ENCODE measurements at places on chromosomes 16 and 17.

GRCh38 chr16:82232806-82233205 lies 62.8 kb upstream of the MPHOSPH6 start:
- DNase-seq = no peak

DNA sequence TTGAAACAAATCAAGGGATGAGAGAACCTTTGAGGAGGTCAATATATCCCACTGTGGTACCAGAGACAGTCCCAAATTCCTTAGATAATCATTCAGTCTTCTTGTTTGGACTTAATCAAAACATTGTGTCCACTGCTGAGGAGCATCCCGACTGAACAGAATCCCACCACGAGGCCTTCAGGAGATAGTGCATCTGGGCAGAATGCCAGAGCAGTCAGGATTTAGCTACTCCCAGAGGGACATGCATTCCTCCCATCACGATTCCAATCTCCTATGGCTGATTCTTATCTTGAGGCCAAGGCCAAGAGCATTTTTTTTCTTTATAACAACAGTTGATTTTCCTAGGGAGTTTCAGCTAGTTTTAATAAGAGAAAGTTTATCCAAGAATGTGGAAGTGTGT lies 87.4 kb upstream of the COX10 start:
- no peak for DNase-seq

- no peak for DNase-seq
Measured at GRCh38 chr17:29126268-29126930, 53.8 kb downstream of the MYO18A start.

DNA sequence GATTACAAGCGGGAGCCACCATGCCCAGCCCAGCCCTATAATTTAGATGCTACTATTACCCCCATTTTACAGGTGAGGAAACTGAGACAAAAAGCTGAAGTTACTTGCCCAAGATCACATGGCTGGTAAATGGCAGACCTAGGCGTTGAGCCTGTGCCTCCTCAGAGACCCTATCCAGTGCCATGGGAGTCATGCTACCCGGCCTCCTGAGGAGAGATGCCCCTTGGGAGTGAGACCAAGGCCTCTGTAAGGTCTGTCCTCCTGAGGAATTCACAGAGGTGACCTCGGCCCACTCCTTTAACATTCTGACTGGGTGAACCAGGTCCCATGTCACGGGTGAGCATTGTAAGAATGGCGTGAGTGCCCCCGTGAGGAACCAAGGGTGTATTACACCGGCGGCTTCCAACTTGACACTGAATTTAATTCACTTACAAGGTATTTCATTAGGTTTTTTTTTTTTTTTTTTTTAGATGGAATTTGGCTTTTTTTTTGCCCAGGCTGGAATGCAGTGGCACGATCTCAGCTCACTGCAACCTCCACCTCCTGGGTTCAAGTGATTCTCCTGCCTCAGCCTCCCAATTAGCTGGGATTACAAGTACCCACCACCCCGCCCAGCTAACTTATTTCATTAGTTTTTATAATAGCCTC lies 95.7 kb downstream of the ABCC6 start:
- DNase-seq = peak; percentile 19

GRCh38 chr16:85611444-85612190 lies 1.5 kb upstream of the GSE1 start:
- peak; percentile 41 for DNase-seq

DNA sequence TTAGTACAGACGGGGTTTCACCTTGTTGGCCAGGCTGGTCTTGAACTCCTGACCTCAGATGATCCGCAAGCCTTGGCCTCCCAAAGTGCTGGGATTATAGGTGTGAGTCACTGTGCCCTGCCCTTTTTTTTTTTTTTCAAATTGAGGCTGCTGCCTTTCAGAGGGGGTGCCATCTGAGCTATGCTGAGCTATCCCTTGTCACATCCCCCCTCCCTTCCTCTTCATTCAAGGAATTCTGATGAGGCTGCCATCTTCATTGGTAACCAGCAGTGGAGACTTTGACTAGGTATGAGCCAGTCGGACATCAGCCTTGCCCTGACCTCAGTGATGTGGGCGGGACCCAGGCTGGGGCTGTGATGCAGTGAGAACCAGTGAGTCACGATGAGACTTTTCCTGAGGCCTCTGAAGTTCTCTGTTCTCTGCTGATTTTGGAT lies 24.4 kb upstream of the GPT2 start:
- DNase-seq = no peak

DNA sequence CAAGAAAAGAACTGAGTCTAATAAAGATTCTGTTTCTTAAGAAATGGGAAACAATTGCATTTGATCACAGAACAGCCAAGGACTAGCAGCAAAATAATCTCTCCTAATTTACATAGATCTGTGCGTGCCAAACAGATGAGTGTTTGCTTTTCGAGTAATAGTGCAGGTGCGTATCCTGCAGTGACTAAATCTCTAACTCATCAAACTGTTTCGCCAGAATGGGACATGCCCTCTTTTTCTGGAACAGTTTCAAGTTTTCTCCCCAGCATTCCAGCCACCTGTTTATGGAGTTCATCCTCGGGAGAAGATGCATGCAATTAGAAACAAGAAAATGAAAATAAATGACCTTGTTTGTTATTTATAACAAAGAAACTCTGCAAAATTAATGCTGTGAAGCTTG lies 5.7 kb upstream of the TOX3 start:
- no peak for DNase-seq

DNA sequence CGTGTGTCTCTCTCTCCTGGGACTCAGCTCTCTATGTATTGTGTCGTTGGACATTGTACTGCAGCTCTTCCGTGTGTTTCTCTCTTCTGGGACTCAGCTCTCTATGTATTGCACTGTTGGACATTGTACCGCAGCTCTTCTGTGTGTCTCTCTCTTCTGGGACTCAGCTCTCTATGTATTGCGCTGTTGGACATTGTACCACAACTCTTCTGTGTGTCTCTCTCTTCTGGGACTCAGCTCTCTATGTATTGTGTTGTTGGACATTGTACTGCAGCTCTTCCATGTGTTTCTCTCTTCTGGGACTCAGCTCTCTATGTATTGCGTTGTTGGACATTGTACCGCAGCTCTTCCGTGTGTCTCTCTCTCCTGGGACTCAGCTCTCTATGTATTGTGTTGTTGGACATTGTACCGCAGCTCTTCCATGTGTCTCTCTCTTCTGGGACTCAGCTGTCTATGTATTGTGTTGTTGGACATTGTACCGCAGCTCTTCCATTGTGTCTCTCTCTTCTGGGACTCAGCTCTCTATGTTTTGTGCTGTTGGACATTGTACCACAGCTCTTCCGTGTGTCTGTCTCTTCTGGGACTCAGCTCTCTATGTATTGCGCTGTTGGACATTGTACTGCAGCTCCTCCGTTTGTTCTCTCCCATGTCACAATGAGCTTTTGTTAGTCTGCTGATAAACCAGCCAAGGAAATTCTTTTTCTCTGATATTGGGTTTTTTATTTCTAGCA lies 84.8 kb downstream of the RPTOR start:
- DNase-seq = no peak

GRCh38 chr16:74078511-74079231 lies 217.9 kb upstream of the PSMD7 start:
- no peak for DNase-seq

DNA sequence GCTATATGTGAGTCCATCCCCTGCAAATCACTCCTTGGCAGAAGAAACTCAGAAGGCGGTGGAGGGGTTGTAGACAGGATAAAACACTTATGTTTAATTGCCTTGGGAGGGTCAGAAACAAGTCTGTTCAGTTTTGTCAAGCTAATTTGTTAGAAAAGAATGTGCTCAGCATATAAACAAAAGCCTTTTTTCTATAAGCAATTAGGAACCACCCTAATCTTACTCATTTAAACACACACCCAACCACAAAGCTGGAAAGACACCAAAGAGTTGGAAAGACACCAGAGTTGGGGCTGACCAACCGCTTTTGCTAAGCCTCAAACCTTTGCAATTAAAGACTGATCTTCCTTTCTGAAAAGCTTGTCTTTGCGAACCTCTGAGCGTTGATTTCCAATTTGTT lies 439.2 kb upstream of the ERCC4 start:
- DNase-seq = no peak

GRCh38 chr16:21260870-21261791 lies 17.0 kb downstream of the CRYM start:
- DNase-seq = peak; percentile 38

DNA sequence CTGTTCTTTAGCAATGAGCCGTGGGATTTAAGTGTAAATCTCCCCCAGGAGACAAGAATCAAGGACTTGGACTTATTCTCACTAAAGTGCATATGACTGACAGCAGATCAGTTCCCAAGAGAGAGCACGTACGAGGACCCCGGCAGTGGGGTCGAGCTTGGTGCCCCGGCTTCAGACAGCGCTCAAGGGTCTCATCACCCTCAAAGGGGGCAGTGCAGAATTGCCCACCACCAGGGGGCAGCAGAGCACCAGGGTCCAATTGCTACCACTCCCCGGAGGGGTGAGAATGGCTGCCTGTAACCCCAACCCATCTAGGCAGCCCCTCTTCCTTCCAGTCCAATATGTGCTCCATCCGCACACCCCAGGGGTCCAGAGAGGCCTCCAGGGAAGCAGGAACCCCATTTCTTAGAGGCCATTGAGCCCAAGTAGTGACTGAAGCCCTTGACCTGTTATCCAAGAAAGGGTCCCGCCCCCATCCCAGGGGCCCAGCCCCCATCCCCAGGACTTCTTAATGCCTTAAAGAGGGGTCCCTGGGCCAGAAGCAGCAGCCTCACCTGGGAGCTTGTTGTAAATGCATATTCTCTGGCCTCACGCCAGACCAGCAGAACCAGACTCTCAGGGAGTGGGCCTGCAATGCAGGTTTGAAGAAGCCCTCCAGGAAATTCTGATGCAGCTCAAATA lies 86.1 kb downstream of the ZDHHC7 start:
- no peak for DNase-seq

DNA sequence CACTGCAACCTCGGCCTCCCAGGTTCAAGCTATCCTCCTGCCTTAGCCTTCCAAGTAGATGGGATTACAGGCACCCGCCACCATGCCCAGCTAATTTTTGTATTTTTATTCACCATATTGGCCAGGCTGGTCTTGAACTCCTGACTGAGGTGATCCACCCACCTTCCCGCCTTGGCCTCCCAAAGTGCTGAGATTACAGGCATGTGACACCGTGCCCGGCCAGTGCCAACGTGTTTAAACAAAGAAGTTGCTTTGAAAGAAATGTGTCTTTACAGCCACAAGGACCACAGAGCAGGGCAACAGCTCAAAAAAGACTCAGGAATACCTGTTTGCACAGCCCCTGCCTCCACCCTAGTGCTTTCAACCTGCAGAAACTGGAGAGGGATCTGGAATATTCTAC lies 25.0 kb downstream of the ATPAF2 start:
- no peak for DNase-seq

DNA sequence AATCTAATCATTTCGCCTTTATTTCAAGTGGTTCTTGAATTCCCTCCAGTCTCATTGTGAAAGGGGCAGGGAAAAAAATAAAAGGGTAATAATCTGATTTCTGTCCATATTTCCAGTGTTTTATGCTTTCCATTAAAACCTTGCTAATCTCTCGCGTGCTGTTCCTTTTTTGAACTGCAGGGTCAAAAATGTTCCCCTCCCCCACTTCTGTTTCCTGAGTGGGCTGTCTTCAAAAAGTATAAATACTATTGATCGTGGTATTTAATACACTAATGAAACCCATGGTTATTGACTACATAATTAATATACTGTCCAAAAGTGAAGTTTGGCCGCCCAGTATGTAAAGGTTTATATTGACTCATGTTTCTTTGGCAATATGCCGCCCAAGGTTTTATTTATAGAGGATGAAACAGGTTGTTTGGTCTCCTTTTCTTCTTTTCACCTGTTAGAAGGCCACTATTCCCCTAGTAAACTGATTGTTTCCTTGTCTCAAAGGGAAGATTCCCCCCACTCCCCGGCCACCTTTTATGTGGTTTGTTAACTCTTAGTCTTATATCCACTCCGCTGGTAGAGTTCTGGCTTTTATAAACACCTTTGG lies 69.7 kb downstream of the RPA1 start:
- no peak for DNase-seq

DNA sequence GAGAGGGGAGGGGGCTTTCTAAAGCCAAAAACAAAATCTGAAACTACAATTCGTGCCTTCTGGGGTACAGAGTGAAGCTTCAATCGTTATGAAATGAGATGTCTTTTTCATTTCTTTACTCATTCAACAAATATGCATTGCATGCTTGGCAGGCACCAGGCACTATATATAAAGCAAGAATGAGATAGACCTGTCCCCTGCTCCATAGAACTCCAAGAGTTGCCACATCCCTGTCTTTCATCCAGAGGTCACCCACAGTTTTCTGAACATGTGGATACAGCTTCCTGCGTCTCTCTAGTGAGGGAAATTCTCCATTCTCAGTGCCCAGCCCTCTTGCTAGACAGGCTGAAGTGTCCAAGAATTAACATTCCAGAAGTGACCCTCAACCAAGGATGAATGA lies 343.2 kb upstream of the MAF start:
- no peak for DNase-seq

- peak; percentile 22 for DNase-seq
Measured at GRCh38 chr16:56288019-56288418, 96.7 kb downstream of the GNAO1 start.

DNA sequence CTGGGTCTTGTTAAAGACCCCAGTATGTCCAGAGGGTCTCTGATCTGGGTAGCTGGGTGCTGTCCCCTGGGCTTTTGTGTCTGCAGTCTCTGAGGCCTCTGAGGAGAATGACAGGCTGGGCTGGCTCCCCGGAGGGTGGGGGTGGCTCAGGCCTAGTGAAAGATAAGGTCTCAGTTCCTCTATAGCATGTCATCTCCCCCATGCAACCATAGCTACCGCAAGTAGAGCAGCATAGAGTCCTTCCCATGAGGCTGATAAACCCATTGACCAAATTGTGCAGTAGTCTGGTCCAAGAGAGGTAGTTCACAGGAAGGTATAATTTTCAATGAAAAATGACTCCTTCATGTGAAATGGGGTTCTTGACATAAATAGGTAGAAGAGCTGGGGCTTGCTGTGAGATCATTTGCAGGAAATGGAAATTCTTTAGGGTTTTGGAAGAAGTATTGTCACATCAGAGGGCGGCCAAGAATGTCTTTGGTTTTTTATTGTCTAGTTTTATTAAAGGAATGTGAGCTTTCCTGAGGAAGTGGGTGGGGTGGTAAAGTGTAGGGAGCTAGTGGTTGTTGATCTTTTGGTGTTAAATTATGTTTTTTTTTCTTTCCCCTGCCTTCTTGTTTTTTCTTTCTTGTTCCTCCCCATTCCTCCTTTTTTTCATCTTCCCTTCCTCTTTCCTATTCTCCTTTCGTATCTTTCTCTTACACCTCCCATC lies 21.0 kb downstream of the SLC7A6OS start:
- DNase-seq = no peak

DNA sequence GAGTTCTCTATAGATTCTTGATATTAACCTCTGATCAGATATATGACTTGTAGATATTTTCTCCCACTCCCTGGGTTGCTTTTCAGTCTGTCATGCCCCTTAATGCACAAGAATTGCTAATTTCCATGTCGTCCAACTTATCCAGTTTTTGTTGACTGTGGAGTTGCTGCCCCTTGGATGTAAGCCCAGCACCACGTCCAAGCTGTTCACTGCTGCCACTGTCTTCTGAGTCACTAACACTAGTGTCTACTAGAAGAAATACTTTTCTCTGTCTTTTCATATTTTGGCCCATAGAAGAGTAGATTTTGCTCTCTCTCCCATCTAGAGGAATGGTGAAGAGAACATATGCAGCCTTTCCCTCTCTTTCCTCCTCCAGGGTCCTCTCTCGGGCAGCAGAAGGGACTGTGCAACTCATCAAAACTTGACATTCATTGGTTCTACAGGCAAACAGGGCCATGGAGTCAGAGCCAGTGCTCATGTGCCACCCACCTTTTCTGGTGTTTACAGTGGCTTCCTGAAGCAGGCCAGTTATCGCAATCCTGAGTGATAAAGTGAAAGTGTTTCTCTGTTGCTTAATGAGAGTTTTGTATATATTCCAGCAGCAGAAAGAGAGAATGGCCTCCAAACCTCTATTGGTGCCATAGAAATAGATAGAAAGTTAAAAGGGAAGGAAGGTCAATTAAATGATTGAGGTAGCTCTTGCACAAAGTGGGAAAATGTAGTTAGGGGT lies 22.6 kb upstream of the PMP22 start:
- DNase-seq = no peak

Data from cerebellar nuclear complex (tissue), 1 donor.